ENCODE measurements at places on chromosomes 3 and 15. TPM values are rescaled to one million over a fixed set of nuclear protein-coding genes. Genes with fewer than 3 reads are reported as not detected.

The TGM4 gene
- total RNA-seq = not detected

The PTX3 gene
- 24.2 TPM for total RNA-seq

The STT3B gene
- total RNA-seq = 105 TPM

The TMC3 gene
- total RNA-seq = not detected

The GP9 gene
- total RNA-seq = not detected

The LRTM1 gene
- not detected for total RNA-seq

The CHRFAM7A gene
- not detected for total RNA-seq

The IQCF5 gene
- not detected for total RNA-seq

The MYRIP gene
- total RNA-seq = 0.29 TPM

The FMN1 gene
- total RNA-seq = 2.7 TPM

DNA sequence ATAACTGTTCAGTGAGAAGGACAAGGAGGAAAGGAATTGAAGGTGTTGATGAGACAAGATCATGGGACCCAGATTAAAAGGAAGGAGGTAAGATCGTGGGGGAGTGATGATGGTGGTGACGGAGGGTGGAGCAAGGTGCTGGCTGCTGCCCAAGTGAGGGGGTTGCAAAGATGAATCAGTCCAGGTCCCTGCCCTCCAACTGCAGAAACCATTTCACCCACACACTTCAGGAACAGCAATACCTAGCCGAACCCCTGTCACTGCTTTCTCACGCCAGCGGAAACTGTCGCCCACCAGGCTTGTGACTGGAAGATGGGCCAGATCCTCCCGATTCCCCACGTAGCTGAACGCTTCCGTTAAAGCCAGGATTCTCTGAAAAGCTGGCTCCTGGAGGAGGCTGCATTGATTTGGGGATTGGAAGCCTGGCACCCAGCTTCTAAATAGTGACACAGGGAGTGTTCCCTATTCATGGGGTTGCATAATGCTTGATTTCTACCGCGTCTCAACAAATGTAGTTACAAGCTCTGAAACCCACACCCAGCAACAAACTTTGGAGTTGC lies 3.2 kb upstream of the LSG1 start:
- DNase-seq = no peak

DNA sequence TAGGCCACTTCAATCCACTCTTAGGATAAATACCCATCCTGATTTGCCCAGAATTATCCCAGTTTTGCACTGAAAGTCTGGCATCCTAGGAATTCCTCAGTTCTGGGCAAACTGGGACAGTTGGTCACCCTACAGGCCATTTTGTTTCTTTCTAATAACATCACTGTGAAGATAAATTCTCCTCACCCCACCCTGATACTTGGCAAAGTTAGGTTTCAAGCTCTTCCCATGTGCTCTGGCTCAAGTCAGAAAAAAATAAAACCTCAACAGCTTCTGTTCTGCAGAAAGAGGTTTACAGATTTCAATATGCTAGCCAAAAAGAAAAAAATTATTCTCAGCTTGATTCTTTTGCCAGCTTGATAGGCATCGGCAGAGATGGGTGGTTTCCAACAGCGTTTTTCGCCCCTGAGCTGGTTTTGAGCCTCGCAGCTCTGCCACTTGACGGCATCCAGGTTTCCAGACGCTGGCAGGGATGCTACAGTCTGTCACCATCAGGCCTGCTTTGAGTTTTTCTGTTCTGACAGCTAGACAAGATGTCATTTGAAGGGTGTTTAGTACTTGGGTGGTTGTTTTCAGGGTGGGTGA lies 171.4 kb downstream of the SSR3 start:
- no peak for DNase-seq

- no peak for DNase-seq
These were observed 110.5 kb downstream of the SAMMSON start for GRCh38 chr3:70110066-70110465.

GRCh38 chr3:107055181-107055942 lies 321.9 kb upstream of the CCDC54 start:
- no peak for DNase-seq

DNA sequence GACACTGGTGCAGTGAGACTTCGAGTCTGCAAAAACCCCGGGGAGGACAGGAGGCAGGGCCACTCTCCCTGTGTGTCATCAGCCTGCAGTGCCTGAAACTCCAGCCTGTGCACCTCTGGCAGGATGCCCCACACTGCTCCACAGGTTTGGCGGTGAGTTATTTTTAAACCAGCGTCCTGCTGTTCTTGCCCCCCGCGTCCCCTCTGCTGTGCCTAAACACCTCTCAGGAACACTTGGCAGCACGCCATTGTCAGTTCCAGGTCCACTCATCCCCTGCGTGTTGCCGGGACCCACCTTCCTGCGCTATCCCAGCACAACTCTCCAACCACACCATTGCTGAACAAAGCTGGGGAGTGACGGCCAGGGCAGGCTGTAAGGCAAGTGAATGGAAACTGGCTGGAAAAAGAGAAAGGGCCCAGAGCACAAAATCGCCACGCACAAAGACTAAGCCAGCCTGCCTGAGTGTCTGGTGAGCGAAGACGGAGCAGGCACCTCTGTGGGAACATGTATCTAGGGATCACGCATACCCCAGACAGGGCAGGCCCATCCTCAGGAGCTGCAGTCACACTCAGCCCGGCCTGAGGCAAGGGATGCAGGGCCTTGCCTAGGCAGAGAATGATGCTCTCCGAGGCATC lies 3.1 kb upstream of the PLA2G4F start:
- DNase-seq = no peak

DNA sequence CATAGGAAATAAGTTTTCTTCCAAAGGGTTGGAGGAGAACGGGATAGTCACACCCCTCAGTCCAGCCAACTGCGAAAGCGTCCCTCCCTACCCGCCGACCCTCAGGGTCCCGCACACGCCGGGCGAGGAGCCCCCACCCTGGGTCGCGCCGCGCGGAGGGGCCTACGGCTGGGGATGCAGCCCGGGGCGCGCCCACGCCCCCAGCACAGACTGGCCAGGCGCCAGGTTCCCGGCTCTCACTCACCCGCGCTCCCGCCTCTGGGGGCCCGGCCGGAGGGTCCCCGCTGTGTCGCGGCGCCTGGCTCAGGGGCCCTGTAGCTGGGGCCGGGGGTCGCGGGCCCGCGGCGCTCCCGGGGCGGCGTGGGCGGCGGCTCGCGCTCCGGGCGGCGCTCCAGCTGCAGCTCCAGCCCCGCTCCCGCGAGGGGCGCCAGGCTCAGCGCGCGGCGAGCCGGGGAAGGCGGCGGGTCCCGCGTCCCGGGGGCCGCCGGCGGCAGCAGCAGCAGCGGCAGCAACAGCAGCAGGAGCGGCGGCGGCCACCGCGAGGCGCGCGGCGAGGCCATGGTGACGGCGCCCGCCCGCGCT lies 375 bp downstream of the HEG1 start:
- no peak for DNase-seq

DNA sequence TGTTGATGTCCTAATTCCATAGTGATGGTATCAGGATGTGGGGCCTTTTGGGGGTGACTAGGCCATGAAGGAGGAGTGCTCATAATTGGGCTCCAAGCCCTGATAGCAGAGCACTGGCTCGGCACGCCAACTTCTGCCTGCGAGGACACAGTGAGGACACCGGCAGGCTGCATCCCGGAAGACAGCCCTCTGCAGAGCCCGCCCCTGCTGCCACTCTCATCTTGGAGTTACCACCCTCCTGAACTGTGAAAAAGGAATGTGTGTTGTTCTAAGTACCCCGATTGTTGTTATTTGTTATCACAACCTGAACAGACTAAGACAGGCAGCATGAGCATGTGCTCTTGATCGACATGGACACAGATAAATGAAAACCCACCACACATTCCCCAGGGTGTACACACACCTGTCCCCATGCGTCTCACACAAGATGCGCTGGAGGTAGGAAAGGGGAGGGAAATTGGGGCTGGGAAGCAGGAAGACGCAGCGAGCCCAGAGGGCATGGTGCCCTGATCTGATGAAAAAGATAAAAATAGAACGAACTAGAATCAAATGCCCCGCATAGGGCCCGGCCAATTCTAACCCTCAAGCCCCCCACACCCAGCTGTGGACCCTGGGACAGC lies 40.1 kb downstream of the RPN1 start:
- DNase-seq = no peak

Measured in epithelial cell of proximal tubule (primary cell).